HEK293T (cell line): ENCODE measurements at places on chromosomes 5 and 9.

DNA sequence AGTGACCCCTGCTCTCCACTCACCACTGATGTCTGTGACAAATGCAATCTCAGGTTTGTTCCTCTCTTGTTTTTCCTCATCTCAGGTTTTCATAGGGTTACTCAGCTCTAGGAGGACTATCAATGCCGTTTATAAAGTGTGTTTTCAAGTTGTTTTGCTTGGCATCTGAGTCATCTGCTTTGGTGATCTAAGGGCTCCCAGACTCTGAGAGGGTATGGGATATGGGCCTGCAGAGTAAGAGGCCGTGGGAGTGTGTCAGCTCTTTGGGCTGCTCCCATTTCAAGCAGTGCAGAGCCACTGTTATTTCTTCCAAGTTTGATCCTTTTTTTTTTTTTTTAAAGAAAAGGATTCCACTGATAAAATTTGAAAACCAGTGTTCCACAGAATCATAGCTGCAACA, 46.3 kb downstream of the NNT start:
- no peak for DNase-seq

GRCh38 chr9:127131871-127132270, 9.4 kb upstream of the ANGPTL2 start:
- DNase-seq: no peak

- DNase-seq: no peak
These were observed 13.7 kb downstream of the EHMT1 start for GRCh38 chr9:137632230-137633161.

- no peak for DNase-seq
These were observed 141.1 kb downstream of the GCNT1 start for GRCh38 chr9:76600007-76600615.
